GM06990 (cell line): ENCODE measurements at places on chromosomes 2 and 18.

GRCh38 chr2:168751104-168751740, 51.2 kb upstream of the NOSTRIN start:
- DNase-seq: no peak

- no peak for DNase-seq
These were observed 14.2 kb downstream of the SIGLEC15 start for GRCh38 chr18:45839414-45840395.

GRCh38 chr2:15766911-15767597, 173.3 kb upstream of the MYCN start:
- DNase-seq: no peak

- no peak for DNase-seq
These were observed 83.9 kb upstream of the PKDCC start for GRCh38 chr2:41963661-41964525.

DNA sequence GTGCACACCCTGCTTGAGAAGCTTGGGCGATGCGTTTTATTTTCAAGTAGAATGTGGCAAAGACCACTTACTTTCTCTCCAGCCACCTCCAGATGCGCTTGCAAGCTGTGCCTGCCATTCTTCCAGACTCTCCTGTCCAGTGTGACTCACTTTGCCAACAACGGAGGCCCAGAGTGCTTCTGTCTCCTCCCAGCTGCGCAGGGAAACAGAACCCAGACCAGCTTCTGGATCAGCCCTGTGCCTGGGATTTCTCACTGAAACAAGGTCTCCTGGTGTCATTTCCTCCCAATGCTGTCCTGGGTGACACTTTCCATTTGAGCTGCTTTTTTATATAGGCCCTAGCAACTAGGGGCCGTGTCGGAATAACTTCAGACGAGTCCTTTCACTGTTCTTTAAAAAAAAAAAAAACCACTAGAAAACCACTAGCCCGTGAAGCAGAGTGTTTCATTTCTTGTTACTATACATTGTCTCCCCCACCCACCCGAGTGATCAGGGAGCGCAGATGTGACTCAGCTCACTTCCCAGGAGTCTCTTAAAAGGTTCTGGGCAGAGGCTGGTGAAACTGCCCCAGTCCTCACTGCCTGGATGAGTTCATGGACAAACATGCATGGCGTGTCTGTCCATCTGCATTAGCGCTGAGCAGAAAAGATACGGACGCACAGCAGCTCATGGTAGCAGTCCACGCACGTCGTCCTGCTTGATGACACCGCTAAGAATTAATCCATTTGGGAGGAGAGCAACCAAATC, 25.3 kb upstream of the RPL31 start:
- DNase-seq: peak; percentile 51

- no peak for DNase-seq
These were observed 254.8 kb downstream of the CYP26B1 start for GRCh38 chr2:71892896-71893295.

DNA sequence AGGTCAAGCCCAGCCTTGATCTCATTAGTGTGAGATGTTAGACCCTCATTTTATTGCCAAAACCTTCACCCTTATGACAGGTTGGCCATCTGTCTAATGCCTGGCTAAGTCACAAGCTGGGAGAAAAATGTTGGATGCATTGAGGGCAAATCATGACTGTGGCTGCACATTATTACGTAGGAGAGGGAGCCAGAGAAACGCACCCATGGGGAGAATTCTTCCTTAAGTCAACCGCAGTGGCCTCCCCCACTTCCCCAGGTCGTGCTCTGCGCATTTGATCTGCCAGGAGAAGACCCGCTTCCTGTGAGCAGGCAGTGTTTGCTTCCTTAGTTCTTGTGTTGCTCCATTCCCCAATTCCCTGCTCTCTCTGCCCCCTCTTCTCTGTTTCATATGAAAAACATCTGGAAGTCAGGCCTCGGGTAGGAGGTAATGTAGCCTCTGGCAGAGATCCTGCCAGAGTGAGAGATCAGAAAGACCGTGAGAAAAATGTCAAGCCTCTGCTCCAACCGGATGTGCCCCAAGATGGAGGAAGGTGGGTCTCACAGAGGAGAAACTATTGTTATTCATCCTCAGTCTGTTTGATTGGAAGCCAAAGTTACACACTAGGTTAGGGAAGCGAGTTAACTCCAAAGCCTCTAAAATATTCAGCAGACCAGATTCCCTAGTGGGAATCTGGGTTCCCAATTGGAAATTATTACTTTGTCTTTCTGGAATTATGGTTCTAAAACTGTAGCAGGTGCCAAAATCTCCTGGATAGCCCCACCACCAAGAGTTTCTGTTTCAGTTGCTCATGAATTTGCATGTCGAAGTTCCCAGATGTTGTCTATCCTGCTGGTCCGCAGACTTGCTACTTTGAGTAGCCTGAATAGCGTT, 144.3 kb upstream of the PELI1 start:
- DNase-seq: no peak

DNA sequence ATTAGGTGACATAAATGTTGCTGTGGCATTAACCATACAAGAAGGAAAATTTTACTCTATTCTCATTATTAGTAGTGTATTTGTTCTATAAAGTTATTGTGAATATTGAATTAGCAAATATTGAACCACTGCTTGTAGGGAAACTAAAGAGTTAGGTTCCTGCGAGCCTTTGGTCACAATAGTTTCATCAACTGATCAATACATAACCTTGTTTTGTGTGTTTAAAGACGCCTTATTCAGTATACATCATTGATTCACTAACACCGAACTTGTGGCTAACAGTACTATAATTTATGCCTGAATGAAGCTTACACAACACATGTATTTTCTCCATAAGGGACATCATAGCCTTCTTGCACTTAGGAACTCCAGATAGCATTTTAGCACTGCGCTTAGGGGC, 36.9 kb downstream of the VPS54 start:
- DNase-seq: no peak

- DNase-seq: no peak
These were observed 8.4 kb downstream of the FBXO36 start for GRCh38 chr2:229930656-229931055.

- DNase-seq: no peak
These were observed 357.7 kb upstream of the SMIM21 start for GRCh38 chr18:75785206-75785605.

- DNase-seq: no peak
These were observed 7.6 kb downstream of the PTPN18 start for GRCh38 chr2:130363479-130363878.

GRCh38 chr2:223264541-223265193, 212.7 kb downstream of the KCNE4 start:
- DNase-seq: no peak

DNA sequence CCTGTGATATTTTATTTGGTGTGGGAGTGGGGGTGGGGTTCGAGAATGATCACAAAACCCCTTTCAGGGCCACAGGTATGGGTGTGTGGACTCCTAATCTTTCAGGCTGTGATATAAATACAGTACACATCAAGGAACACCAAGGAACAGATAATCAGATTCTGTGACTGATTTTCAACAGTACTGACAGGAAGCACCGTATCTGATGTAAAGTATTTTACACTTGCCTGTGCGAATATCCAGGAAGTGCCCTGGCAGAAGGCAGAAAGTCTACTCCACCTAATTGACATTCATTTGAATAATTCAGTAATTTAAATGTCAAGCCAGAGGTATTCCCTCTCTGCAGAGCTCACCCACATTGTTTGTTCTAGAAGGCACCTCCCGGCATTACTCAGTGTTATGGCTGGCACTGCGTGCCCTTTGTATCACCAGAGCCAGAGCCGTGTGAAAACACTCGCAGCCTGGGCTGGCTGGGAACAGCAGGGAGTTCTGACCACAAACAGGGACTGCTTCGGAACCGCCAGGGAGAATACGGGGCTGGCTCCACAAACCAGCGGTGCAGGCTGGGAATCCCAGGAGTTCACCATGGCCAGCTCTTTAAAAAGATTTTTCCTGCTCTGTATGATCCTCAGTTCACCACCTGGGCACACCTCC, 91.8 kb downstream of the ACVR1 start:
- no peak for DNase-seq

GRCh38 chr18:31149351-31149750, 13.3 kb downstream of the DSC1 start:
- DNase-seq: no peak

GRCh38 chr18:9965711-9966624, 52.2 kb downstream of the VAPA start:
- DNase-seq: no peak

DNA sequence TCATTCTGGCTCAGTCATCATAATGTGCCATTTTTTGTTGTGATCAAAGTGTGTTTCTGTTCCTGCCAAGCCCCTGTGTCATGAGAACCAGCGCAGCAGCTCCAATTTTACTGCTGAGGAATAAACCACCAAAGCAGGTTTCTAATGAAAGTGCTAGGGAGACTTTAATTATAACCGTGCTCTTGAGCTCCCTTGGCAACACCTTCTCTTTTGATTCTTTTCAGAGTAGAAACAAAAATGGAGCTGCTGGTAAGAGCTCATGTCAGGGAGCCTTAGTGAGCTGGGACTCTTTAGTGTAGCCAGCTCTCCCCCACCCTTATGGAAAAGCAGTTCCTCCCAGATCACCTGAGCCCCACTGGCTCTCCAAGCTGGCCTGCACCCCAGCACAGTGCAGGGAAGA, 74.3 kb downstream of the LYPD1 start:
- DNase-seq: no peak

- DNase-seq: no peak
These were observed 189.0 kb downstream of the BCL11A start for GRCh38 chr2:60364491-60364890.

DNA sequence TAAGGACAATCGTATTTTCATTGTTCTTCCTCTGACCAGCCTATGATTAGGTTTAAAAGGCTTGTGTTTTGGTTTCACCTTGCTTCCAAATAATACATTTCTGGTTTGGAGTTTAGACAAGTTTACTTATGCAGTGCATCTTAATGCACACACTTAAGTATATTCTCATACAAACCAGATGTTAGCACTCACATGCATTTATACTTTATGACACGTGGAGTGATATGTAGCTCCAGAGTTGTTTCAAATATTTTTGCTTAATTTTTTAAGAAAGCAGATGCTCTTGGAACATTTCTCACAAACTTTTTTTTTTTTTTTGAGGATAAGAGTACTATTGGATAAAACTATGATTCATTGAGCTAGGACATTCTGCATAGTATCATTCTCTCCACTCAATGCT, 109.9 kb downstream of the PDE1A start:
- DNase-seq: no peak

GRCh38 chr2:159133797-159134196, 152.7 kb downstream of the WDSUB1 start:
- no peak for DNase-seq

DNA sequence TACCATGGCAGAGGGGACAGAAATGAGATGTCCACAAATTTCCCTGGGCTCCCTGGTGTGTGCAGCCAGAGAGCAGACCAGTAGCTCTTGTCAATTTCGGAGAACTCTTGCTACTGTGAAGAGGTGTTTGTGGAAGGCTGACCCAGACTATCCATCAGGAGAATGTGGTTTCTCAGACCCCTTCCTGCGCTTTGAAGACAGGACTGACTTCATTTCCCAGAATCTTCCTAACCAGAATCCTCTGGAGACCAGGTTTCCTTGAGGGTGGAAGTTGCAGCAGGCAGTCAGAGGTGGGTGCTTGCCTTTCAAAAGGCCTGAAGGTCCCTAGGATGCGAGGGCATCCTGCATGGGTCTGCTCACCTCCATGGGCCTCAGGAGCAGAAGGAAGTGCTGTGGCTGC, 121.9 kb downstream of the LAMA3 start:
- no peak for DNase-seq

DNA sequence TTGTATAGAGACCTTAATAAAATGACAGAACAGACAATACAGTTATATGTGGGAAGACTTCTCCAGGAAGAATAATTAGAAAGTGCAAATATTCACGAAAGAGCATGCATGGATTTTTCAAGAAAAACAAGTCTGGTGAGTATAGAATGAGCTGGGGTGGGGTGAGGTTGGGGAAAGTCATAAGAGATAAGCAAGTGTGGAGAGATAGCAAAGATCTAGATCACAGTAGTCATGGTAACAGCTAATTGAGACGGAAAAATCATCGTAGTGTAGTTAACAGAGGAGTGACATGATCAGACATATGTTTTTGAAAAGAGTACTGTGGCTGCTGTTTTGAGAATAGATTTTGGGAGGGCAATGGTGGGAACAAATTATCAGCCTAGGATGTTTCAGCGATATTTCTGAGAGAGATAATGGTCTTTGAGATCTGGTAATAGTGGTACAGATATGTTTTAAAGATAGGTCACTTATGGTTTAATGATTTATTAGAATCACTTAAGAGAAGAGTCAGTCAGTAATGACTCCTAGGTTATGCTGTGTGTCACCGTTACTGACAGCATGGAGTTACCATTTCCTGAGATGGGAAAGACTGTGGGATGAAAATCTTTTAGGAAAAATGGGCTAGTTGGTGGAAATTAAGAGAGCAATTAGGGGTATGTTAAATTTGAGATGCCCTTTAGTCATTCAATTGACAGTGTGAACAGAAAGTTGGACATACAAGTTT, 248.5 kb upstream of the SLC8A1 start:
- DNase-seq: no peak

GRCh38 chr2:108534584-108535356, 500 bp downstream of the LIMS1 start:
- DNase-seq: peak; percentile 59

DNA sequence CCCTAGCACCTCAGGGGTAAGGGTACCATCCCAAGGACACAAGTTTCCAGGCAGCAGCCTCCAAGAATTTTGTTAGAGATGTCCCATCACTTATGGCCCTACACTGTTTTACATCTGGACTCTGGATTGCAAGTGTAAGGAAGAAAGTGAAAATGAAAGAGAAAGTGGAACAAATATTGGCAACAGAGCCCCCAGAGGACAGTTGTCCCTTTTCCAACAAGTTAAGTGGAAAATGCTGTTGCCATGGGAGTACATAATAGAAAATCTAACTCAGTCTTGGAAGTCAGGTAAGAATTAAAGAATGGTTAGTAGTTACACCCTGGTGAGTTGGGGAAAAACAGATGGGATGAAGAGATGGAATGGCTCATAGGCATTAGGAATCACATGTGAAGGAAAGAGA, 50.6 kb downstream of the TTC21B start:
- DNase-seq: no peak

GRCh38 chr18:52971097-52971496, 631.1 kb downstream of the DCC start:
- DNase-seq: no peak

DNA sequence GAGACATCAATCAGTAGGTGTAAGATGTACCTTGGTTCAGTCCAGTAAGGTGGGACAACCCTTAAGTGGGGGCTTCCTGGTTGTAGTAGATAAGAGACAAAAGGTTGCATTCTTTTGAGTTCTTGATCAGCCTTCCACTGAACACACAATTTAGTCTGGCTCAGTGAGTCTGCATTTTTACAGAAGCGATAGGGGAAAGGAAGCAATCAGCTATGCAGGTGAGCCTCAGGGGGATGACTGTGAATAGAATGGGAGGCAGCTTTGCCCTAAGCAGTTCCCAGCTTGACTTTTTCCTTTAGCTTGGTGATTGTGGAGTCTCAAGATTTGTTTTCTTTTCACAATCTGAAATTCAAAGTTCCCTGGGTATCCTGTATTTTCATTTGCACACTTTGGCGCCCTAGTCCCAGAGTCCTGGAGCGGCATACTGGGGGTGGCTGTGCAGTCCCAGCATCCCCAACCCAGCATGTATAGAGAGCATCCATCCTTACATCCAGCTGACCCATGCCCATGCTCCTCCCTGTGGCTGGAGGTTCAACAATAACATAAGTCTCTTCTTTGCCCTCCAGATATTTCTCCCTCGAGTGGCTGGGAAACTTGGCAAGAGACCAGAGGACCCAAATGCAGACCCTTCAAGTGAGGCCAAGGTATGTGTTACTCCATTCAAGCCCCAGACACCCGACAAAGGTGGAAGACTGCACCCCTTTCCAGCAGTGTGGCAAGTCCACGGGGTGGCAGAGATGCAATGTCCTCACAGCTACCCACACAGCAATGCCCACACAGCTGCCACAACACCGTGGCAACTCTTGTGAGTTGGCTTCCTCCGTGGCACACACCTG, 20.1 kb upstream of the PRLH start:
- DNase-seq: no peak
